ENCODE measurements at places on chromosomes 5 and 9.

DNA sequence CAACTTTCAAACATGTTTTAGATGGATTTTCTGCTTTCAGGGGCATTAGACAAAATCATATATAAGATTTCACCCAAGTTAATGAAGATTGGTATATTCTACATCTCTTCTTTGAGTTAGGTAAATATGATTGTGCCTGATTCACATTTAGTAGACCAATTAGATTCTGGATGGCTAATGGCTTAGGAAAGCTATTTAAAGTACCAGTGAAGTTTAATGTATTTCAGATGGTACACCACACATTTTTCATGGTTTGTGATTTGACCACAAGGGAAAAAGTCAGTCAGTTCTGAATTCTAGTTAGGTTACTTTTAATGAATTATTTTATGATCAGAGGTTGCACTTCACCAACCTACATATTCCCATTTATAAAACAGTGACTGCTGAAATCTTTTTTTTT is 409.7 kb downstream of the ADGRV1 start:
- DNase-seq, result no peak

GRCh38 chr5:65070026-65070425 is 301.3 kb downstream of the CWC27 start:
- no peak for DNase-seq

DNA sequence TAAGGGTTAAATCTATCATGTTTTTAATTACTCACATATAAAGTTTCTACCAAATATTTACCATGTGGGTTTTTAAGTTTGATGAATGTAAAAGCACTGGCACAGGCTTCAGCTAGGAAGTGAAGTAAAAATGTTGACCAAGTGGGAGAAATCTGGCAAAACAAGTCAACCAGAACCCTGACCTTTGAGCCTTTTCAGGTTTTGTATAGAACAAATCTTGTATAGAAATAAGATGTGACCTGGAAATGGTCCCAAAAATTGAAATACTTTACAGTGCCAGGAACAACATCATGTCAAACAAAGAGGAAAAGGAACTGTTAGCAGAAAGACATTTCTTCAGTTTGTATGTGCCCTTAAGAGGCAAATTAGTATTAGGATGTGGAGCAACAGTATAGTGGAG is 137.6 kb downstream of the CCDC192 start:
- DNase-seq, result no peak

DNA sequence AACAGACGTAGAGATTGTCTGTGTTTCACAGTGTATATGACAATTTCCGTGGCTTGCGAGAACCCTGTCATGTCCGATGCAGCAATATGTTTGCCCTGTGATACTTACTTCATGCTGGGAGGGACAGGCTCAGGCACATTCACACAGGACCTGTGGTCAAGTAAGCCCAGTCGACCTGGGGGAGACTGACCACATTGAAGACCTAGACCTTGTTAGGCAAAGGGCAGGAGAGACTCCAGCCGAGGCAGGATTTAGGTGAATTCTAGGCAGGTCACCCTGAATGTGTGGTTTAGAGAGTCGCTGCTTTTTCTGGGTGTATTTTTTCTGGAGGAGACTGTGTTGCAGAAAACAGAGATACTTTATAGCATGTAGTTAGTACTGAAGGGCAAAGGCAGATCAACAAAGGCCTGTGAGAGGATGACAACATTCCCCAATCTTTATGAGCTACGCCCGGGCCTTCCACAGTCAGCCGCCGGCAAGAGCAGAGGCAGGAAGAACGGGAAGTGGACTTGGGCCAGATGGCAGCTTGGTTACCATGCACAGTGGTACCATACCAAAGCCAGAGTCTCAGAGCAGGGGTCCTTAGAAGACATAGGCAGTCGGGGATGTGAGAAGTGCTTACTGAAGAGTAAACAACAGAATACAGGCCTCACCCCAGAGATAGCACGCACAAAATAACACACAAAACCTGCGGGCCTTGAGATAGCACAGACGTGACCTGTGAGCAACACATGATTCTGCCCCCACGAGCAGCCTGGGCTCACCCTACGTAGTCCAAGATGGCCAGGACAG is 220.7 kb downstream of the CACNA1B start:
- DNase-seq, result no peak

DNA sequence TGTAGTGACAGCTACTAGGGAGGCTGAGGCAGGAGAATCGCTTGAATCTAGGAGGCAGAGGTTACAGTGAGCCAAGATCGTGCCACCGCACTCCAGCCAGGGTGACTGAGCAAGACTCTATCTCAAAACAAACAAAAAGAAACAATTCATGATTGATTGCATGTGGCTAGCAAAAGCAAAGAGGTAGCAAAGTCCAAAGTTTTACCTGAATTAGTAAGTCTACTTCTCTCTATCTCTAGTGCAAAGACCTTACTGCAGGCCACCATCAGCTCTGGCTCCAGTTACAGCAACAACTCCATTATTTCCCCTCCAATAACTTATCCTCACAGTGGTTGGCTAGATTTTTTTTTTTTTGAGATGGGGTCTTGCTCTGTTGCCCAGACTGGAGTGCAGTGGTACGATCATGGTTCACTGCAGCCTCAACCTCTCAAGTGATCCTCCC is 6.2 kb upstream of the SAR1B start:
- no peak for DNase-seq

DNA sequence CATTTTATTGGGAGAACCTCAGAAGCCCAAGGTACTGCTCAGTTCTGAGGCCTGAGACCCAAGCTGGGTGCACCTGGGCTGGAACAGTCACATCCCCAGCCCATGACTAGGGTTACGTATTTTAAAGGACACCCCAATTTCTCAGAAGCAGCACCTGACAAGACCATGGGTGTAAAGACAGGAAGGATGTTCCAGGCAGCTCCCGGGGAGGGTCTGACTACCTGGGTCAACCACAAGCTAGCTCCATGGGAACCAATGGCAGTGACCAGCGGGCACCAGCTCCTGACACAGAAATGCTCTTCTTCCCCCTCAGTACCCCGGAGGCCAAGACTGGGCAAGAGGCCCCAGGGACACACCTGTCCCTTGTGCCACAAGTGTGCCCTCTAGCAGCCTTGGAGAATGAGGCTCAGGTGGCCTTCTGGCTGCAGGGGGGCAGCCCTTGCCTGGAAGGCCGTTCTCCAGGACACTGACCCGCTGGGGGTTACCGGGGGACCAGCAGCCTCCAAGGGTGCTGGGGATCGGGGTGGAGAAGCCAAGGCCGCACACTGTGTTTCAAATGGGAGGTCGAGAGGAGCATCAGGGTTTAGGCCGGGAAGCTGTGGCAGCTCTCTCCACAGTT is 52.6 kb downstream of the IPPK start:
- no peak for DNase-seq

DNA sequence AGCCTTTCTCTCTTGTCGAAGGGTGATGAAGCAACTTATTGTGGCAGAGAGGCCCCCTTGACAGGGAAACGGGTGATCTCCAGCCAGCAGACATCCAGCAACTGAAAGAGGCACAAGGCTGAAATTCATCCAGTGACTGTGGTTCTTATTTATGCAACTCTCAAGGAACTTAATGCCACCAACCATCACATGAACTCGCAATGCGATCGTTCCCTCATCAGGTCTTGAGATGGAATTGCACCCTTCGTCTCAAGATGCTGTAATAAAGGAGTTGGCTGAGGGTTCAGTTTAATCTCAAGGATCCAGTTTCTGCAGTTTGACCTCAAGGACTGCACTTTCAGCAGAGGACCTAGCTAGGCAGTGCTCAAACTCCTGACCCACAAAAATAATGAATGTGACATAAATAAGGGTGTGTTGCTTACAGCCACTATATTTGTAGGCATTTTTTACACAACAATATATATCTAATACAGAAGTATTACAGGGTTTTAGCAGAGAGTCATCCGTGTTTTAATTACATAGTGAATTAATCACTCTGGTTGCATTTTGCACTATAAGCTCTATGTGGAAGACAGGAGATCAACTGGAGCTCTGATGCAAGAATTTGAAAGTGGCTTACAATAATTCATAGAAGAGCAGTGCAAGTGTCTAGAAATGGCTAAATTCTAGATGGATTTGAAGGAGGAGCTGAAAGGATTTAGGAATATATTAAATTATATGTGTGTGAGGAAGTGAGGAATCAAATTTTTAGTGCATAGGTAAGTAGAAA is 957.8 kb upstream of the CTNND2 start:
- DNase-seq, result no peak

GRCh38 chr5:148084269-148084668 is 20.5 kb downstream of the SPINK5 start:
- no peak for DNase-seq
